ENCODE measurements at places on chromosomes 5 and 9. TPM values are rescaled to one million over a fixed set of nuclear protein-coding genes. Genes with fewer than 3 reads are reported as not detected.

Gene ARID3C
- 0.64 TPM for total RNA-seq

Gene NR2F1-AS1
- total RNA-seq: under 0.01 TPM

Gene EGFL7
- 23.9 TPM for total RNA-seq

Gene FCN1
- not detected for total RNA-seq

Gene GDA
- 2.2 TPM for total RNA-seq

Gene P4HA2
- 324 TPM for total RNA-seq

Gene IRX1
- total RNA-seq: 13.0 TPM

Gene IL3
- total RNA-seq: not detected

Gene C9orf153
- 0.48 TPM for total RNA-seq

Gene CDH10
- total RNA-seq: not detected

Gene KIF4B
- total RNA-seq: not detected

Gene SPATA31A1
- total RNA-seq: not detected

Gene ARL14EPL
- total RNA-seq: not detected
